IMR-90 (cell line): ENCODE measurements at places on chromosomes 4 and X. TPM values are rescaled to one million over a fixed set of nuclear protein-coding genes. Genes with fewer than 3 reads are reported as not detected.

Gene RHOXF2B
- total RNA-seq: not detected in 2 replicates

Gene REELD1
- total RNA-seq: not detected in 2 replicates

DNA sequence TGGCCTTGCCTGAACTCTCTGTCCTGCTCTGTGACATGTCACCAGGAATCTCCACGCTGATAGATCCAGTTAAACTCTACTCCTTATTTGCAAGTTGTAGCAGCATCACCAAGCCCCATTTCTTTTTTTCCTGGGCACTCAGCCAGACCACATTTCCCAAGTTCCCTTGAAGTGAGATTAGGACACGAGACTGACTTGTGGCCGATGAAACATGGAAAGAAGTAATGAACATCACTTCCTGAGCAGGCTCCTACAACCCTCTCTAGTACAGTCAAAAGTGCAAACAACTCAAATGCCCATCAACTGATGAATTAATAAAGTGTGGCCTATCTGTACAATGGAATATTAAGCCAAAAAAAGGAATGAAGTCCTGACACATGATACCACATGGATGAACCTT is 74.6 kb downstream of the MAP3K15 start:
- peak; percentile 33 for DNase-seq

- no peak for DNase-seq
These were observed 27.5 kb upstream of the SPACA5B start for GRCh38 chrX:48102874-48103374.

DNA sequence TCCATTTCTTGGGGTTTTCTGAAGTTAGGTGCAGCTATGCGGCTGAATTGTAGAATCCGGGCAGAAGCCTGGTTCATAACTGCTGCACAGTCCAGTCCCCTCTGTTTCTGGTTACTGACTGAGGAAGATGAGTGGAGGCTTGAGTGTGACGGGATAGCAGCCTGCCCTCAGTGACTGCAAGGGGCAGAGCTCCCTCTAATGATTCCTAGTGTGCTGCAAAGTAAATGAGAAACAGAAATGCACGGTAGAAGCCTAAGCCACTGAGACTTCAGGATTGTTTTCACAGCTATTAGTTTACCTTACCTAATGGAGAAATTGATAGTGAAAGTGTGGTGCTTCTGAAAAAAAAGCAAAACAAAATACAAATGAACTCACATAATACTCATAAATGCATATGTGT is 189.2 kb downstream of the GPM6A start:
- no peak for DNase-seq

Gene CT45A7
- total RNA-seq: not detected in 2 replicates

GRCh38 chrX:112631892-112632291 is 47.8 kb downstream of the LHFPL1 start:
- no peak for DNase-seq

GRCh38 chr4:140103676-140104075 is 50.3 kb downstream of the MAML3 start:
- peak; percentile 62 for DNase-seq

Gene CLCN4
- 3.9 and 4.5 TPM in 2 replicates for total RNA-seq

Gene CXCL5
- not detected in 2 replicates for total RNA-seq

DNA sequence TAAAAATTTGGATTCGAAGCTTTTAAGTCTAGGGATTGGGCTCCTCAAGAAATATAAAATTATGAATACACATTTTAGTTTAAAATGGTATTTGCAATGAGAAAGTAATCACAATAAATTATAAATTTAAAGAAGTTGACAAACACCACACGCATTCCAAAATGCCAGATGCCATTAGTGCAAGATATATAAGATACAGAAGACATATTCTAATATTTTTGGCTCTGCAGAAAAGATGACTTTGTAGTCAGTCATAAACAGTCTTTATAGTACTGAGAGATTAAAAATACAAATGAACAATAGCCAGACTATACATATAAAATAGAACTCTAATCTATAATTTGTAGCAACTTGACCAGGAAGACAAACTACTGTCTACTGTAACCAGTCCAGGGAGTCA is 309.0 kb upstream of the PABPC4L start:
- DNase-seq: no peak

Gene SGMS2
- total RNA-seq: 37.5 and 57.5 TPM in 2 replicates

GRCh38 chr4:48203819-48204218 is 65.8 kb downstream of the TEC start:
- no peak for DNase-seq

- DNase-seq: no peak
These were observed 1.1 kb downstream of the UBE2D3 start for GRCh38 chr4:102826105-102826889.

DNA sequence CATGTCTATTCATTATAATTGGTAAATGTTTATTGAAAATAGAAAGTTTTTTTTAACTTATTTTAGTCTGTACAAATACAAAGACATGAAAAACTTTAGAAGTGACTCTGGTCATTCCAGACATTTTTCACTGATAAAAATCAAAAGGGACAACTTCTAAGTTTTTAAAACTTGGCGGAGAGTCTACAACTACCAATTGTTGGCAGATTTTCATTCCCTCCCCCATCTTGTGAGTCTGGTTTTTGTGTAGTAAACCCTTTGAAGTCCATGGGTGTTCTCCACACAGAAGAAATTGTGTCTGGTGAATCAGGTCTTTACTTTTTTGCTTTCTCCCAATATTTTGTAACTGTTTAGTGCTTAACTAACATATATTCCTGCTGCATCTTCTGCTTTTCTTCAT is 336.5 kb downstream of the PDGFC start:
- no peak for DNase-seq

GRCh38 chr4:124641715-124642381 is 70.7 kb downstream of the ANKRD50 start:
- DNase-seq: peak; percentile 94

DNA sequence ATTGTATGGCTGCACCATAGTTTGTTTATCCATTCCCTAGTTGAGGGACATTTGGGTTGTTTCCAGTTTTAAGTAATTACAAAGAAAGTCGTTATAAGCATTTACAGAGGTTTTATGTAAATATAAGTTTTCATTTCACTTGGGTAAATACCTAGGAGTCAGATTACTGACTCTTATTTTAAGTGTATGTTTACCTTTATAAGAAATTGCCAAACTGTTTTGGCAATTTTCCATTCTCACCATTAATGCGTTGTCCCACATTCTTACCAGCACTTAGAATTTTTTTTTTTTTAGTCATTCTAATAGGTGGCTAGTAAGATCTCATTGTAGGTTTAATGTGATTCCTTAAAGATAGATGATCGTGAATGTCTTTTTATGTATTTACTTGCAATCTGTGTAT is 121.5 kb upstream of the NR3C2 start:
- no peak for DNase-seq

DNA sequence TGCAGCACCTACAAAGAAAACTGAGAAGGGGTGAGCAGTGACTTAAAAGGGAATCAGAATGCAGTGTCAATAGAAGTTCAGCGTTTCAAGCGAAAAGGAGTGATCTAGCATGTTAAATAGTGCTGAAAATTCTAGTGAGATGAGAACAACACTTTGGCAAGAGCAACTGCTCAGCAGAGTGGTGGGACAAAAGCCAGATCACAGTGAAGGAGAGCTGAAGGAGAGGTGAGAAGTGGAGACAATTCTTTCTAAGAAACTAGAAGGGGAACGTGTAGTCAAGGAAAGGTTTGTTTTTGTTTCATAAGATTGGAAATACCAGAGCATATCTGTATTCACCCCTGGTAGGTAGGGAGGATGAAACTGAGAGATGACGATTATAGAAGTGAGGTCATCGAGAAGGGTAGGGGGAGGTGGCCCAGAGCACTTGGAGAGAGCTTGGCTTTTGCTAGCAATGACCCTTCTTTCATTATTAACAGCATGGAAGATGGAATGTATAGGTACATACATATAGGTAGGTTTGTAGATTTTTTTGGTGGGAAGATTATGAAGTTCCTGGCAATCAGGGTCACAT is 33.7 kb downstream of the SRPX2 start:
- DNase-seq: peak; percentile 53

DNA sequence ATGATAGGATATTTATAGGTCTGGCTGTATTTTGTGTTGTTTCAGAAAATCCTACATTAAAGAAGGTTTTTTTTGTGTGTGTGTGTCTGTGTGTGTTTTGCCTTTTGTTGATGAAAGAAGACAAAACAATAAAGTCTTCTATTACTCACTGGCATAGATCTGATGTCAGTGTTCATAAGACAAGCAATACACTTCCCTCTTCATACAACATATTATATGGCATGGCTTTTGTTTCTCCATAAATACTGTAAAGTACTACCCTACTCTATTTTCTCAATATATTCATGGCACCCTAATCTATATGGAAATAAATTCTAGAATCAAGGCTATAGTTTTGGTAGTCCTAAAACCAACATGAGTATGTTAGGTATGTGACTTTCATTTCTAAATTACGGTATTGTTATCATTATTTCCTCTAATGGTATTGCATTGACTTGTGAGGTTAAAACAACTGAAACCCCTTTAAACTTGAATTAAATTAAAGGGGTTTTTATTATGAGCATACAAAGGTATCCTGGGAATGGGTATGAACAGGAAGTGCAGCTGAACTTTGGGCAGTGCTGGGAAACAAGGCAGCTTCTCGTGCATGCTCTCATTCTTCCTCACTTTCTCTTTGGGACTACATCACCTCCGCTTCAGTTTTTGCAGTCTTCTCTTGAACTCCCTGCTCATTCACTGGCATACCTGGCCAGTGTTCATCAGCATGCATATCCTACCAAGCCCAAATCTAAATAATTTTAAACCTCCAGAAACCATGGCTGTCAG is 70.5 kb upstream of the PRSS48 start:
- no peak for DNase-seq

GRCh38 chr4:71752383-71753042 is 31.4 kb downstream of the GC start:
- no peak for DNase-seq

Gene INTS6L
- 2.7 and 3.9 TPM in 2 replicates for total RNA-seq

DNA sequence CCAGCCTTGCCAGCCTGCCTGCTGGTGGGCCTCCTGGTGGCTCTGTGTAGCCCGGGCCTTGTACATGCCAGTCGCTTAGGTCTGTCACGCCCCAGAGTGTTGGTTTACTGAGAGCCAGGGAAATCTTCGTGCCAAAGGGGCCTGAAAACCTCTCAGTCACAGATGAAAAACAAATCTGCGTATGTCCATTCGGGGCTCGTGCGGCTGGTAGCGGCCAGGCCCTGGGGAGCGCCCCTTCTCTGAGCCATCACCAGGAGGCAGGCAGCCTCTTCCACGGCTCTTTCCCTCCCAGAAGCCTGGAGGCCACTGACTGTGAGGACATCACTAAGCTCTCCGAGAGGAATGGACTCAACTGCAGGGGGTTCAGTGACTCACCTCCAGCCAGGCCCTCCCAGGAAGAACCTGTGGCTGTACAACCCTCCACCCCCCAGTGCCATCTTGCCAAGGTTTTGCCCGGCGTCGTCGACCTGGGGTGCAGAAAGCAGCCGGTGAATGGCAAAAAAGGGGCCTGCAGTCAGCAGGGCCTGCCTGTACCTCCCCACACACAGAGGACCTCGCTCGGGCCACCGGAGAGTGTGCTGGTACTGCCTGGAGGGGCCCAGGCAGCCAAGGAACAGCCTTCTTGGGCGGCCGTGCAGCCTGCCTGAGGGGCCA is 162.2 kb downstream of the BCOR start:
- DNase-seq: no peak

GRCh38 chr4:126539771-126540170 is 1093.0 kb upstream of the INTU start:
- DNase-seq: no peak

Gene GAGE12D
- total RNA-seq: not detected in 2 replicates

Gene ANXA10
- 0.72 and 1.1 TPM in 2 replicates for total RNA-seq
